CD4-positive, alpha-beta T cell treated with Interleukin-4 for 1 hour (primary cell): ENCODE measurements at places on chromosomes 11 and 22.

DNA sequence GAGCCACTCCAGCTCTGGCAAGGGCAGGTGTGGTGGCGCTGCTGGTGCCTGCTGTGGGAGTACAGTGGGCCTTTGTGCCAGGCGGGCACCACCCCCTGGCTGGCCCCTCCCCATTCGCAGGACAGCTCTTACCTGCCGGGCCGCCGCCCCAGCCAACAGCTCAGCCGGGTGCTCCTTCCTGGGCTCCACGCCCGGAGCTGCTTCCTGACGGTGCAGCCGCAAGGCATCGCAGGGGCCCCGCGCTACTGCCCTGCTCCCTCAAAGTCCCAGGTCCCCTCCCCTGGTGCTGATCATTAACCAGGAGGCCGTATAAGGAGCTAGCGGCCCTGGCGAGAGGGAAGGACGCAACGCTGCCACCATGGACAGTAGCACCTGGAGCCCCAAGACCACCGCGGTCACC is at the start of gene SLC5A1:
TSS of gene SLC5A1 (plus strand) at position 338 of the 400 bp plus-strand sequence. CDS start at position 359, 21 bp downstream.
- DNase-seq, result no peak

DNA sequence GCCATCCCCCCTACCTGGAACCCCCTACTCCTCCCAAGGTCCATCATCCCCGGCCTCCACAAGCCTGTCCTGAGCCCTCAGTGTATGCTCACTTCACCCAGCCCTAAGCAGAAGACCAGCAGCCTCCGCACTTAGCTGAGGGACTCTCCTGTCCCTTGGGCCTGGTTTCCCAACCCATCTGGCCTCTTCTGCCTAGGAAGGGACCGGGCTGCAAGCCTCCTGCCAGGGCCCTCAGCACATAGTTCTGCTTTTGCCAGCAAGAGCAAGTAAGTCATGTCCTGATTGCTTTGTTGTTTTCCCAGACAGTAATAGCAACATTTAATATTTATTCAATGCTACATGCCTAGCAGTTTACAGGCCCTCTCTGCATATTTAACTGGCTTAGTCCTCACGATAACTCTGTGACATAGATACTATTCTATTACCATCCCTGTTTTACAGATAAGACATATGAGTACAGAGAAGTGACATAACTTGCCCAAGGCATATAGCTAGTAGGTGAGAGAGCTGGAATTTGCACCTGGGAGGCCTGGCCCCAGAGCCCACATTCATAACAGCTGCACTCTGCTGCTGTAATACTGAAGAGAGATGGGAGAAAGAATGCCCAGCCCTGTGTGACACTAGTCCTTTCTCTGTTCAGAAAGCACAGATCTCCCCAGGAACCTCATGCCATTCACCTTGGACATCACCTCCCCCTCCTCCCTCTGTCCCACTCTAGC is 139.2 kb downstream of the PARVA start:
- no peak for DNase-seq

GRCh38 chr11:74077193-74077592 is 68.3 kb upstream of the UCP3 start:
- no peak for DNase-seq

DNA sequence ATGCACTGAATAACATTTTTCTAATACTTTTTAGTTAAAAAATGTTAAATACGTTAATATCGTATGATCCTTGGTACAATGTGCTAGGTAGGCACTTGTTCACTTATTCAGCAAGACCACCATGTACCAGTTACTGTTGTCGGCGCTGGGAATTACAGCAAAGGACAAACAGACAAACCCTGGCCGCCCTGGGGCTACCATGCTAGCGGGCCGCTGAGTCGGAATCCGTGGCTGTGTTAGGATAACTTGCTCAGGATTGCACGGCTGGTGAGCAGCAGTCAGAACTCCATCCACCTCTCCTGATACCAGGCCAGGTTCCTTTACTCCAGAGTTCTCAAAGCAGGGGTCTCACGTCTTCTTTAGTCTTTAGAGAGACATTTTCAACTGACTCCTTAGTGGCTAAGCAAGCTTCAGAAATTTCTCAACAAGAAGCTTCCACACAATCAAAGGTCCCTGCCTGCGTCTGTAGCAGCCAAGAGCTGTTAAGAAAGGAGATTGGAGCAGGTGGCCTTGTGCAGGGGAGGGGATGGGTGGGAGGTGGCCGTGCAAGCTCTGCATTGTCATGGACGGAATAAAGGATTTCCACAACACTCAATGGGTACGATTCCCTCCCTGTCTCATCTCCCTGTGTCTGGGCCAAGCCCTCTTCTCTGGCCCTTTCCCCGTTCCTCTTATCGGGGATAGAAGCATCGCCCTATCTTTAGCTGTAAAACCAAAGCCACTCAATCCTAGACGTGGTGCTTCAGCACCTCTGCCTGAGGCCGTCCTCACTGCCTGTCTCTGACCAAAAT is 39.8 kb upstream of the NNMT start:
- no peak for DNase-seq

- no peak for DNase-seq
Observed at GRCh38 chr11:15873501-15873900, 482.8 kb downstream of the SOX6 start.

DNA sequence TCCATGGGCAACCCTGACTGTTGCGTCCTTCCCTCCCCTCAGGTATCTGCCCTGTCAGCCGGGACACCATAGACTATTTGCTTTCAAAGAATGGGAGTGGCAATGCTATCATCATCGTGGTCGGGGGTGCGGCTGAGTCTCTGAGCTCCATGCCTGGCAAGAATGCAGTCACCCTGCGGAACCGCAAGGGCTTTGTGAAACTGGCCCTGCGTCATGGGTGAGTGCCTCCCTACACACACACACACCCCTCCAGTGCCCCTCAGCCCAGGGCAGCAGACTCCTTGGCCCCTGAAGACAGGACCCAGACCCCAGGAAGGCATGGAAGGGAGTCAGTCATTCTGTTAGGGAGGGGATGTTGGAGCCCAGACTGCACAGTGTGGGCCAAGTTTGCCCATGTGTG is 17.9 kb upstream of the UVRAG start:
- no peak for DNase-seq

DNA sequence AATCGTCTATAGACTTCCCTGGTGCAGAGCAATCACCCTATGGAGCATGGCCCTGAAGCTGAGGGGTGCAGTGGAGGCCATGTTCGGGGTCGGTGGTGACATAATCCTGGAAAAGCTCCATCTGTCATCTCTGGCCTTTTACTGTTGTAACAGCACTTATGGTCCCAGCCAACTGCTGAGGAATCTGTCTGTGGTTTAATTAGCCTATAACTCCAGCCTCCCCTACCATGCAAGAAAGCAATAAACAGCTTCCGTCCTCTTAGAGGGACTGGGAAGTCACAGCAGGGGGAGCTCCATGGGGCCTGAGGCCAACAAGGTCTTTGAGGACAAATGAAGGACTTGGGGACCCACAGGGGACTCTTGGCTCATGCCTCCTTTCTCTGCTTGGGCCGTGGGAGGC is 159.1 kb upstream of the NECTIN1 start:
- DNase-seq, result no peak

GRCh38 chr22:32687801-32688200 is 113.7 kb upstream of the TIMP3 start:
- no peak for DNase-seq

GRCh38 chr11:115077740-115078139 is 399.4 kb downstream of the NXPE2 start:
- DNase-seq, result no peak
